ENCODE measurements at places on chromosomes 1 and 21. TPM values are rescaled to one million over a fixed set of nuclear protein-coding genes. Genes with fewer than 3 reads are reported as not detected.

The TMPRSS15 gene
- not detected for total RNA-seq

The MRPL55 gene
- 51.4 TPM for total RNA-seq

The OR1C1 gene
- not detected for total RNA-seq

The VWA1 gene
- total RNA-seq: 0.73 TPM

The SLC44A3 gene
- total RNA-seq: 0.37 TPM

The FCGR1A gene
- total RNA-seq: not detected

The HMCN1 gene
- 15.4 TPM for total RNA-seq

The CNR2 gene
- total RNA-seq: not detected

The ADAMTS1 gene
- total RNA-seq: 96.3 TPM

Data from subcutaneous preadipocyte (primary cell).